ENCODE measurements at places on chromosomes 1 and 21.

- no peak for DNase-seq
Measured at GRCh38 chr1:60279798-60280197, 206.2 kb upstream of the C1orf87 start.

- DNase-seq = no peak
Measured at GRCh38 chr1:216475659-216476276, 52.5 kb upstream of the USH2A start.

- no peak for DNase-seq
Measured at GRCh38 chr1:175826705-175827104, 83.3 kb upstream of the TNR start.

DNA sequence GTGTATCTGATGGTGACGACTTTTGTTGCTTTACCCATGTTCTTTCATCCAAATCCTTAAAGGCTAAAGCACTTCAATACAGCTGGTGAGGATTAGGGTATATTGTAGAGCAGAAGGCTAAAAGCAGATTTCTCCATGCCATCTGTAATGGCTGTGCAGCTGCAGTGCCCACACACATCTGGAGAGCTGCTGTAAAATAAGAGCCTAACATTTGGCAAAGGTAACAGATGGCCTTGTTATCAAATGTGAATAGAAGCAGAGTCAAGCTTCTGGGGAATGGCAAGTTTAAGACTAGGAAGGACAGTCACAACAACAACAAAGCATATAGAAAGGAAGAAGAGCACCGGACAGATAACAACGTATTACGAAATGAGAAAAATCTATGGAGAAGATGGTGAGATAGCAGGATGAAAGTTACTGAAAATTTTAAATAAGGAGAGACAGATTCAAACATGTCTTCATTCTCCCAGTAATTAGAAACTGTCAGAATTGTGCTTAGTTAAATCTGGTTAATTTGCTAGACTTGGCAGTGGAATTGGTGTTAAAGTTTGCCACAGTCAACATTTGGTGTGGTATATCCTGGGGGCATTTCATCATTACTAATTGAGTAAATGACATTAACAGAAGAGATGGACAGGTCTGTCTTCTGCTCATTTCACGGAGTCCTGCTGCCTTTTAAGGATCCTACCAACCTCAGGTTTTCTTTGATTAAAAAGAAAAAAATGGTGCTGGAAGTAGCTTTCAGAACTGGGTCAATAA is 1093.2 kb downstream of the ADGRL2 start:
- DNase-seq = no peak

- no peak for DNase-seq
Measured at GRCh38 chr1:83741348-83741747, 257.6 kb downstream of the TTLL7 start.

DNA sequence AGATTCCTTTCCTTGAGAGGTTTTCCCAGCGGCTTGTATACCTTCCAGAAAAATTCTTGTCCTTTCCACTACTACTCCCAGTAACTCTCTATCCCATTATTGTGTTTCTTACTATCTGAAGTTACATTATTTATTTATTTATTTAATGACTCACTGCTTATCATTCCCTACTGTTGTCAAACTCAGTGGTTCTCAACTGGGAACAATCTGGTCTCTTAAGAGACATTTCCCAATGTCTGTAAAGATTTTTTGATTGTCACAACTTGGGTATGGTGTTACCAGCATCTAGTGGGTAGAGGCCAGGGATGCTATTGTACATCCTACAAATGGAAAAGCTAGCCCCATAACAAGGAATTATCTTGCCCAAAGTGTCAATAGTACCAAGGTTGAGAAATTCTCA is 771.5 kb upstream of the ADGRL2 start:
- no peak for DNase-seq

DNA sequence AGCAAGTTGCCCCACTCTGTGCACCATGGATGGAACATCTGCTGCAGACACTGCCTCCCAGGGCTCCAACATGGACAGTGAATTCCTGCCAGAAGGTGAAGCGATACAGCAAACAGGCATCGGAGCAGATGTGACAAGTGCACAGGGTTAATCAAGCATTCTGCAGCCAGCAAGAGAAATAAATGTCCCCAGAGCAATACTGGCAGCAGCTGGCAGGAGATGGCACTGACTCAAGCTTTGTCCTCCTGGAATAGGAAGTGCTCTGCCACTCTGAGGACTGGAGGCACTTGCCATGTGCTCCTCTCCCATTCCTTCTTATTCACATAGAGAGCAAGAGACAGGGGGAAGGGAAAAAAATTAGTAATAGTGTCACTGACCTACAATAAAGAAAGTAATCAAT is 402.7 kb upstream of the DAB1 start:
- no peak for DNase-seq
